ENCODE measurements at places on chromosomes 2 and 18. TPM values are rescaled to one million over a fixed set of nuclear protein-coding genes. Genes with fewer than 3 reads are reported as not detected.

The EMILIN1 gene
- total RNA-seq = 0.95 TPM

The GDF7 gene
- total RNA-seq = 1.9 TPM

The DARS1 gene
- 37.9 TPM for total RNA-seq

The LYPD6 gene
- total RNA-seq = 1.1 TPM

The IL1F10 gene
- not detected for total RNA-seq

The ZNF804A gene
- total RNA-seq = 0.32 TPM

The SCN2A gene
- 8.2 TPM for total RNA-seq

The SERPINB10 gene
- total RNA-seq = not detected

The DCDC2C gene
- total RNA-seq = not detected

The BUB1 gene
- 8.0 TPM for total RNA-seq

The SPHKAP gene
- total RNA-seq = not detected

The QPCT gene
- 23.1 TPM for total RNA-seq

The GPR17 gene
- total RNA-seq = 0.18 TPM

The GALNT13 gene
- total RNA-seq = 2.0 TPM

The PTPRN gene
- 88.2 TPM for total RNA-seq

The KCNK3 gene
- 2.3 TPM for total RNA-seq

The ANKRD30BL gene
- not detected for total RNA-seq

The PCARE gene
- total RNA-seq = not detected

The UGT1A5 gene
- total RNA-seq = not detected

The SRD5A2 gene
- total RNA-seq = not detected

The FMNL2 gene
- 29.1 TPM for total RNA-seq

The GALNT14 gene
- 2.1 TPM for total RNA-seq

The ALPP gene
- total RNA-seq = 0.32 TPM

The SERPINB7 gene
- 18.0 TPM for total RNA-seq

The ASXL3 gene
- total RNA-seq = 8.2 TPM

The TXNDC2 gene
- total RNA-seq = 0.07 TPM

The LTBP1 gene
- 29.7 TPM for total RNA-seq

The MAL gene
- total RNA-seq = 0.41 TPM

The PLGLB2 gene
- total RNA-seq = 3.7 TPM

The FAM117B gene
- total RNA-seq = 7.2 TPM

The WNT6 gene
- total RNA-seq = 2.6 TPM

Measured in astrocyte (in vitro differentiated cells and primary cell).